ENCODE measurements at places on chromosomes 16 and 17. TPM values are rescaled to one million over a fixed set of nuclear protein-coding genes. Genes with fewer than 3 reads are reported as not detected.
A peak's percentile ranks its signal among the peaks of the same experiment; 100 is the strongest.

RND2 gene
- 0.63 TPM for total RNA-seq

- H3K36me3 ChIP-seq = no peaks in the 10 kb centered on the region
- H3K27ac ChIP-seq = peak overlapping the region; percentile 69
- no peaks in the 10 kb centered on the region for H3K27me3 ChIP-seq
- no peak for DNase-seq
- H3K4me1 ChIP-seq = no peaks in the 10 kb centered on the region
Measured at GRCh38 chr17:75487351-75488070, 27.8 kb downstream of the CASKIN2 start.

RAP1GAP2 gene
- total RNA-seq = 46.2 TPM

DNA sequence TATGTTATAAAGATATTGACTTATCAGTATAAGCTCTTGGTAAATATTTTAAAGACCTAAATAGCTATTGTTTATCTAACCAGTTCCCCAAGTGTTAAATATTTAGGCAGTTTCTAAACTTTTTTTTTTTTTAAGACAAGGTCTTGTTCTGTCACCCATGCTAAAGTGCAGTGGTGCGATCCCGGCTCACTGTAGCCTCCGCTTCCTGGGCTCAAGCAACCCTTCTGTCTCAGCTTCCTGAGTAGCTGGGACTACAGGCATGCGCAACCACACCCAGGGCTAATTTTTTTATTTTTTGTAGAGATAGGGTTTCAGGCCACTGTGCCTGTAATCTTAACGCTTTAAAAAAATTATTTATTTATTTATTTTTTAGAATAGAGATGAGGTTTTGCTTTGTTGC is 43.5 kb downstream of the SNX29 start:
- H3K4me3 ChIP-seq = no peak overlapping the region
- H3K27me3 ChIP-seq = no peaks in the 10 kb centered on the region
- no peak for DNase-seq
- no peak overlapping the region for H3K27ac ChIP-seq

- H3K27ac ChIP-seq = no peak overlapping the region
- H3K4me1 ChIP-seq = no peaks in the 10 kb centered on the region
- no peaks in the 10 kb centered on the region for H3K27me3 ChIP-seq
- no peak for DNase-seq
Measured at GRCh38 chr17:58606934-58607333, 84.9 kb downstream of the TEX14 start.

TMEM107 gene
- 23.4 TPM for total RNA-seq
